Uterus (tissue), 4 donors: ENCODE measurements at places on chromosomes 12 and 14.

GRCh38 chr12:121937654-121938053, 19.3 kb downstream of the CFAP251 start:
- no peak for DNase-seq

GRCh38 chr12:116667752-116668151, 70.1 kb downstream of the SPRING1 start:
- DNase-seq: no peak

- no peak for DNase-seq
These were observed 42.2 kb upstream of the DBX2 start for GRCh38 chr12:45093051-45093450.

DNA sequence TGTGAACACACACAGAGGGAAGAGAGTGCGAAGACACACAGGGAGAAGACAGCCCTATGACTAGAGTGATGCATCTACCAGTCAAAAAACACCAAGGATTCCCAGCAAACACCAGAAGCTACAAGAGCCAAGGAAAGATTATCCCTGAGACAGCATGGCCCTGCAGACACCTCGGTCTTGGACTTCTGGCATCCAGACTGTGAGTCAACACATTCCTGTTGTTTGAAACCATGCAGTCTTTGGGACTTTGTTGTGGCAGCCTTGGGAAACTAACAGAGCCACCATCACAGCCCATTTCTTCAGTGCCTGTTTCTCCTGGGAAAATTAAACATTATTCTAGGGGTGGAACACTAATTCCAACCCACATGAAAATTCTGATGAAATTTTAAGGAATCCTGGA, 220.6 kb downstream of the GXYLT1 start:
- DNase-seq: no peak
